Adipocyte (in vitro differentiated cells): ENCODE measurements at places on chromosomes 16 and 17.
A peak's percentile ranks its signal among the peaks of the same experiment; 100 is the strongest.

DNA sequence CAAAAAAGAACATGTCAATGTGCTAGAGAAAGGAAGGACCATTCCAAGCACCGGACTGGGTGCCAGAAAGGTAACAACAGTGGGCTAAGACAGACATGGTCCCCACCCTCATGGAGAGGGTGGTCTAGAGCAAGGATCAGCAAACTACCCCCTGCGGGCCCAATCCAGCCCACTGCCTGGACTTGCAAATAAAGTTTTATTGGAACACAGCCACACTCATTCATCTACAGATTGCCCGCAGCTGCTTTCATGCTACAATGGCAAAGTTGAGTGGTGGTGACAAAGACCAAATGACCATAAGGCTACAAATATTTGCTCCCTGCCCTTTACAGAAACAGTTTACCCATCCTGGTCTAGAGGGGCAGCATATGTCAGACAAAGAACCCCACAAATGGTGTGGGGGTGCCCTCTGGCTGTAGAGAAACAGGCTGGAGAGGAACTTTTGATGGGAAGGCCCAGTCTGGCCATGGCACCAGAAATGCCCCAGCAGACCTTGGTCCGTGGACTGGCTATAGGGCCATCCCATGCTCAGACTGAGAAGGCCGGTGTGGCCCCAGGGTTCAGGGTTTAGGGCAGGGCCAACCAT, 15.2 kb downstream of the CDH5 start:
- no peak for DNase-seq

DNA sequence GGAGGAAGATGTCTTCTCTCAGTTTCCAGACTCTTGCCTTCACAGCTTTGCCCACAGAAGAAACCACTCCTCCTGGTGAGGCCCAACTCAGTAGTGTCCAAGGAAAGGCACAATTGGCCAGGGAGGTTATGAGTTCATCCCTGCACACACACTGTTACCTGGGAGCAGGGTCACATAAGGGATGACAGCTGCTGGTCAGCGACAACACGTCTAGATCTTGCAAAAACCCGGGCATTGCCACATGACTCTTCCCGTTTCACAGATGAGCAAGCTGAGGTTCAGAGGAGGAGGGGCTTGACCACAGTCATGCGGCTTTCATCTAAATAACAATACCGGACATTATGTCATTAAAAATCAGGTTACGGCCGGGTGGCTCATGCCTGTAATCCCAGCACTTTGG, 186.0 kb downstream of the COPRS start:
- no peak for DNase-seq

DNA sequence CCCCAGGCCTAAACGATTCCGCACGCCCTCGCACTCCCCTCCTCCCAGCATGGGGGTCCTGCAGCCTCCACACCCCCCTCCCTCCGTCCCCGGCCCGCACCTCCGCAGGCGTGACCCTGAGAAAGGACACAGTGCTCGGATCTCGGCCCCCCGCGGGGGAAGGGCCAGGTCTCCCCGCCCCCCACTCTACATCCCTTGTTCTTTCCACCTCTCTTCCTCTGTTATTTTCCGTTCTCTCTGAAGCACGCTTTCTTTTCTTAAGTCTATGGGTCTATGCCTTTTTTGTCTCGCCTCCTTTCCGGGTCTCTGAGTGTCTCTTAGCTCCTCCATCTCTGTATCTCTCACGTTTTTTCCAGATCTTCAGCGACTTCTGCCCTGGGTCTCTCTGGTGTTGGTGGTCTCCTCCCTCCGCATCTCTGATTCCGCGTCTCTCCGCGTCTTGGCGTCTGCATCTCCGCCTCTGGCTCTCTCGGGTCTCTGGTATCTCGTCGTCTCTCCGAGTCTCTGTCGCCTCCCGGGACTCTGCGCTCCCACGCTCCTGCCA, 2.1 kb upstream of the HES7 start:
- peak; percentile 48 for DNase-seq

DNA sequence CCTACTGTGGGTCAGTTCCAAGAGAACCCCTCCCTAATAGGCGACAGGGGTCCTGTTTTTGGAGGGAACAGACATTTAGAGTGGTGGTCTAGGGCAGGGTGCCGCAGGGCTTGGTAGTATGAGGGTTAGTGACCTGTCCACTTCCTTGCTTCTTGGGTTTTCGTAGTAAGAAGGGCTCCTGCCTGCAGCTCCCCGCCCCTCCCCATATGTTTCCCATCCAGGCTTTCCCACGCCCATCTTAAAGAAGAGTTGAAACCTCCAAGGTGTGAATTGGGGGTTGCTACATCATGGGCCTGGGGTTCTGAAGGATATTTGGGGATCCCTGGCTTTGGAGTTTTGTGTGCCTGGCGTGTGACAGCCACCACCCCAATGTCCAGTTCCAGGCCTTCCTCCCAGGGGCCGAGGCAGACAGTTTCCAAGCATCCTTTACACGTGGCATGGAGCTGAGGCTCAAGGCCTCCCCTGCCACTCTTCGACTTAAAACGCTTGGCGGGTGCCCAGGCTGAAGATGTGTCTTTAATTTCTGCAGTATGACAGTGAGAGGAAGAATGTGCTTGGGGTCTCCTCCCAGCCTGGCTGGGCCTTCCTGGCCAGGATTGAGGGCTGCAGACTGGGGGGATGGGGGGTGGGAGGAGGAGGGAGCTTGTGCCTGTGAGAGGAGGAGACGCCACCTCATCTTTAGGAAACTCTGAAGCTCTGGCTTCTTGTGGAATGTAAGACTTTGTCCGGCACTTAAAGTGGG, 2.3 kb upstream of the COL1A1 start:
- peak; percentile 90 for DNase-seq

- DNase-seq, result peak; percentile 38
Measured at GRCh38 chr16:28845293-28845692, 855 bp downstream of the TUFM start.

- DNase-seq, result no peak
Measured at GRCh38 chr17:69222707-69223258, 5.8 kb downstream of the ABCA10 start.

DNA sequence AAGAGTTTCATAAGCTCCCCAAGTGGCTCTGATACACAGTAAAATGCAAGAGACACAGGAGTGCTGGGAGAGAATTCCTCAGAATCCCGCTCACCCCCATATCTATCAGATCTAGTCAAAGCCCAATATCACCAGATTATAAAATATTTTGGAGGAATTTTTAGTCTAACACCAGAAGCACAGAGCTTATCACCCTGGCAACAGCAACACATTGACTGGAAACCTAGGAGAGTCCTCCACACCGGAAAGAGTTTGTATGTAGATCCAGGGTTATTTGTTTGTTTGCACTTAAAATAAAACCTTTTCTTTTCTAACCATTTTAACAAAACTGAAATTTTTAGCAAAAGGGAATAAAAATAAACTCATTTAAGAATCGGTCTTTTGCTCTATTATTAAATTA, 7.2 kb downstream of the SOX9 start:
- DNase-seq, result no peak

DNA sequence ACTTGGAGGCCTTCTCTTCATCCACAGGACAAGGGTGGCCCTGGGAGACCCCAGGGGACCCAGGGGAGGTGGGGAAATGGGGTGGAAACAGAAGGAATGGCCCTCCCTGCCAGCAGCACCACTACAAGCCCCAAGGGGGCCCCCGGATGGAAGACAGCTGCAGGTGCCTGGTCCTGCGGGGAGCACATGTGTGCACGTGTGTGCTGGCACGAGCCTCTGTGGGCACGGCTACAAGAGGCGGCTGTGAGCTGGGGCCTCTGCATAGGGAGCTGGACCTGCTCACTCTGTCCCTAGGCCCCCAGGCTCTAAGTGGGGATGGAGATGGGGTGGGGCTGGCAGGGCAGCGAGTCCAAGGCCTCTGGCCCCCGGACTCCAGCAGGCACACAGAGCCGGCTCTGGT, 13.2 kb upstream of the AATK start:
- no peak for DNase-seq

DNA sequence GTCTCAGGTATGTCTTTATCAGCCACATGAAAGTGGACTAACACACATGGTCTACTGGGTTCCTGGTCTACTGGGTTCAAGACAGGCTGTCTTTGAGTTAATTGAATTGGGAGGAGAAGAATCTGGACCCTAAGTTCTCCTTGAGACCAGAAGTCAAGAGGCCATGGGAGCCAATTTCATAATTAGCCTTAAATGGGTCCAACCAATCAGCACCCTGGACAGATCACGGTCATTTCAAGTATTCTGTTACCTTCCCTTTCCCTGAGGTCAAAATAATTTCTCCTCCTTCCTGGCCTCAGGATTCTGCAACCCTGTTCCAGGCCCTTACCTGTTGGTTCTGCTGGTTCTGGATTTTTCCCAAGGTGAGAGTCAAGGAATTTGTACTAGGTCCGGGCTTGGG, 23.8 kb downstream of the OSBPL7 start:
- DNase-seq, result no peak

DNA sequence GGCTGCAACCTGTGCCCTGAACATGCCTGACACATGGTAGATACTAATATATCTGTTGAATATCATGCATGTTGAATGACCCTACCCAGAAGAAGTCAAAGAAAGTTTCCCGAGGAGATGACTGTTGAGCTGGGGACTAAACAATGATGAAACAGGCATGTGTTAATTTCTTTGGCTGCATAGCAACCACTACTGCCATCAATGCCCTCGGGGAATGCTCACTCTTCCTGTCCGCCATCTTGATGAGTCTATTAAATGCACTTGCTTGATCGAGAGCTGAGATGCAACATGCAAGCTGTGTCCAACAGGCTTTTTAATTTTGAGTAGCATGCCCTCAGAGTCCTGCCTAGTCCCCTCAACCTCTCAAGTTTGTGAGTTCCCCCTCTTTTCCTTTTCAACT, 31.3 kb downstream of the GRIN2A start:
- DNase-seq, result no peak

DNA sequence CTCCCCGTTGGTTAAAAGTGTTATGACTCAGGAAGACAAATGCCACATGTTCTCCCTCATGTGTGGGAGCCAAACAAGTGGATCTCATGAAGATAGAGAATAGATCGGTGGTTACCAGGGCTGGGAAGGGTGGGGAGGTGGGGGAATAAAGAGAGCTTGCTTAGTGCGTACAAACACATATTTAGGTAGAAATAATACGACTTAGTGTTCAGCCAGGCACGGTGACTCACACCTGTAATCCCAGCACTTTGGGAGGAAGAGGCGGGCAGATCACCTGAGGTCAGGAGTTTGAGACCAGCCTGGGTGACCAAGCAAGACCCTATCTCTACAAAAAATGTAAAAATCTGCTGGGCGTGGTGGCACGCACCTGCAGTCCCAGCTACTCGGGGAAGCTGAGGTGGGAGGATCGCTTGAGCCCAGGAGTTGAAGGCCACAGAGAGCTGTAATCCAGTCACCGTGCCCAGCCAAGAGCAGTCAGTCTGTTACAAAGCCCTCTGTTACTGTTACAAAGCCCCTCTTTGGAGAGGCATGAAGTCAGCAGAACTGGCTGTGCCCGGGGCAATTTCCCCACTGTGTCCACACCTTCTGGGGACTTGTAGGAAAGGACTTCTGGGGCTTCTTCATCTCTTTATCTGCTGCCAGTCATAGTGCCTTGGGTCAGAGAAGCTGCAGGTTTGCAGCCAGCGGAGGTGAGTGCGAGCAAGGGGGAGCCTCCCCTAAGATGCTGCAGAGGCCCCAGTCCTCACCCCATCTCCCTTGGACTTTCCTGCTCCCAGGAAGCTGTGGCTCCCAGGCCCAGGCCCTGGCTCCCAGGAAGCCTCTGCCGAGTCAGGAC, 4.3 kb upstream of the ALDH3A1 start:
- DNase-seq, result no peak

DNA sequence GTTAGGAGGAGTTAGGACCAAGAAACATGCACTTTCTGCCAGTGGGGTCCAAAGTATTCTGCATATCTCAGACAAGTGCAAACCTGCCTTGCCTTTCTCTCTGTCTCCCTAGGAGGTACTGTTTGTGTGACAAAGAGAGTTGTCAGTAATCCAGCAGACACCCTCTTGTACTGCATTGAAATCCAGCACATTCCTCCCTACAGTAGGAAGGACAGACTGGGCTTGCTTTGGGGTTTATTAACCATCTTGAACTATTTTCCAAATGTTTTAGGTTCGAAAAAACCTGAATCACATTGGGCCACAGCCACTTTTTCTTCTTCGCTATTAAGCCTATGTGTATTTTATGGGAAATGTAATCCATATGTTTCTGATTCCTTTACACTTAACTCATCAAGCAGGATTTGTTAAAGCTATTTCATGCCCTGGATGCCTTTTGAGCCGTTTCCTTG, 204.2 kb upstream of the KCNJ16 start:
- DNase-seq, result peak; percentile 80
